ENCODE measurements at places on chromosomes 1 and 21. TPM values are rescaled to one million over a fixed set of nuclear protein-coding genes. Genes with fewer than 3 reads are reported as not detected.

- peak; percentile 65 for DNase-seq
Observed at GRCh38 chr21:42062236-42063022, 8.7 kb upstream of the UMODL1 start.

GRCh38 chr1:44112486-44112885 lies 6.1 kb upstream of the KLF17 start:
- DNase-seq = no peak

- DNase-seq = no peak
Observed at GRCh38 chr1:30748699-30749401, 8.7 kb downstream of the LAPTM5 start.

- DNase-seq = no peak
Observed at GRCh38 chr1:14067711-14068110, 367.7 kb downstream of the PRDM2 start.

GRCh38 chr1:217552339-217552951 lies 78.4 kb downstream of the GPATCH2 start:
- no peak for DNase-seq

DNA sequence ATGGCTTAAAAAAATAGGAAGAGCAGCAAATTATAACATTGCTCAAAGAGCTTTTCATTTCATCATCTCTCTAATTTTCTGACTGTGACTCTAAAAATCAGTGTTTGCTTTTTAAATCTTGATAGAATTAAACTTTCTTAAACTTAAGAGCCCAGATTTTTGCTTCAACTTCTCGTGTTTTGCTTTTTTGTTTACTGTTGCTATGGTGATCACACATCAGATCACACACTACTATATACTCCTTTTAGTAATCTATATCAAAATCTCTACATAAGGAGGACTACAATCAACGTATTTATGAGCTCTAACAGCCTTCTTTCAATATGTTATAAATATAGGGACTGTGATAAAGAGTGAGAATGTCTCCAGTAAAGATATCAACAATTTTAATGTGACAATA lies 537.3 kb downstream of the KCNT2 start:
- DNase-seq = no peak

DNA sequence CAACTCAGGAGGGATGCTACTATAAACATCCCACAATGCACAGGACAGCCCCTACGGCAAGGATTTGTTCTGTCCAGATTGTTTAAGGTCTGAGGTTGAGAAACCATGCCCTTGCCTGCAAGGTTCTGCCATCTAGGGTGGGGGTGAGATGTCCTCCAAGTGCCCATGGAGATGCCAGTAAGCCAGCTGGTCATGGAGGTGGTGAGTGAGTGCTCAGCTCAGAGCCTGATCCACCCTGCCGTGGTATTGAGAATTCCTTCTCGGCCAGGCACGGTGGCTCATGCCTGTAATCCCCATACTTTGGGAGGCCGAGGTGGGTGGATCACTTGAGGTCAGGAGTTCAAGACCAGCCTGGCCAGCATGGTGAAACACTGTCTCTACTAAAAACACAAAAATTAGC lies 13.3 kb upstream of the CTRC start:
- no peak for DNase-seq

DNA sequence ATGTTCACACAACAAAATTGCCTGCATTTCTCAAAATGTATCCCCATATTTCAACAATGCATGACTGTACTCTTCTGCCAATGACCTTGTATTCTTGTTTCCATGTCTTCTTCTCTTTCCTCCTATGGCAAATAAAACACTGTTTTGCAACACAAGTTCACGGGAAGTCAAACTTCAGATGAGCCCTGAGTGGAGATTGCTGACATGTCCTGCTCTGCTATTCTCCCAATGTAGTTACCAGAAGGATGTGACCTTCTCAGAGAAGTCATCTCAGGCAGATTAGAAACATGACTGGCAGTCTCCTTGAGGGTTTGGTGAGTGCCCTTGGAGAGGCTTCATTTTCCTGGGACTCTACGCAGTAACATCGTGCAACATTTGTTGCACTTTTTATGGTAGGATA lies 15.6 kb downstream of the FCGR2B start:
- DNase-seq = no peak

DNA sequence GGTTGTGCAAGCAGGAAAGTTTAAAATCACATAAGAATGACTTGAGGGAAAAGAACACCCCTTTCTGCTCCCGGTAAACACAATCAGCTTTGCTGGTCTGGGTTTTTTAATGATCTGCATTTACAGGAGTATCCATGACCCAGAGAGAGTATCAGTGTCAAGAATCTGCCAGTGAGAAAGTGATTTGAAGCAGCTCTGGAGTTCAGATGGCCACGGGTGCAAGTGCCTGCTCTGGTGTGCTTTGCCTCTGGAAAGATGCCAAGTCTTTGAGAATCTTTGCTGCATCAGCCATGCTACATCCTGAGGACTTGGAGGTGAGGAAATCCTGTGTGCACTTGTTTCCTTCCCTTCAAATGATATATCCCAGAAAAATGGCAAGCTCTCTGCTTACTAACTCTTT lies 18.6 kb upstream of the MYSM1 start:
- DNase-seq = no peak

DNA sequence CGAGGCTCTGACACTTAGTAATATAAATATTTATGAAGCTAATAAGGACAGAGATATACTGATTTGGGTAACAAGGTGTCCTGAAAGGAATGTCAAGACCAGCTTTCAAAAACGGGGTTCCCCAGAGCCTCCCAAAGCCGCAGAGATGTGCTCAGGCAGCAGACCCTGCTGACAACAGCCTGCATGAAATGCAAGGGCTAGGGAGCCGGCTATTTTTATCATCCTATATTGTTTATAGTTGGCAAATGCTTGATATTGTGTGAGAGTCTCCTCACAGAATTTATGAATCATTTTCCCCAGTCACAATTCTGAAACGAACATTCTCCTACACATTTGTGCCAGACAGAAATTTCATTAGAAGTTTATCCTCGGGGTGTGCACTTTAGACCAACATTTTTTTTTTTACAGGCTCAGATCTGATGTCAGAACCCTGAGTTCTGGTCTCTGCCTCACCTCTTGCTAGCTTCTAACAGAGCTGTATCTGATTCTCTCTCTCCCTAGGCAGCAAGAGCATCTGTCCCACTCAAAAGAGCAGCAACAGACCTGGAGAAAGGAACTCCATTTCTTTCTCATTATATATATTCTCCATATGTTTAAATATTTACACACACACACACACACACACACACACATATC lies 302.3 kb upstream of the PLD5 start:
- no peak for DNase-seq

DNA sequence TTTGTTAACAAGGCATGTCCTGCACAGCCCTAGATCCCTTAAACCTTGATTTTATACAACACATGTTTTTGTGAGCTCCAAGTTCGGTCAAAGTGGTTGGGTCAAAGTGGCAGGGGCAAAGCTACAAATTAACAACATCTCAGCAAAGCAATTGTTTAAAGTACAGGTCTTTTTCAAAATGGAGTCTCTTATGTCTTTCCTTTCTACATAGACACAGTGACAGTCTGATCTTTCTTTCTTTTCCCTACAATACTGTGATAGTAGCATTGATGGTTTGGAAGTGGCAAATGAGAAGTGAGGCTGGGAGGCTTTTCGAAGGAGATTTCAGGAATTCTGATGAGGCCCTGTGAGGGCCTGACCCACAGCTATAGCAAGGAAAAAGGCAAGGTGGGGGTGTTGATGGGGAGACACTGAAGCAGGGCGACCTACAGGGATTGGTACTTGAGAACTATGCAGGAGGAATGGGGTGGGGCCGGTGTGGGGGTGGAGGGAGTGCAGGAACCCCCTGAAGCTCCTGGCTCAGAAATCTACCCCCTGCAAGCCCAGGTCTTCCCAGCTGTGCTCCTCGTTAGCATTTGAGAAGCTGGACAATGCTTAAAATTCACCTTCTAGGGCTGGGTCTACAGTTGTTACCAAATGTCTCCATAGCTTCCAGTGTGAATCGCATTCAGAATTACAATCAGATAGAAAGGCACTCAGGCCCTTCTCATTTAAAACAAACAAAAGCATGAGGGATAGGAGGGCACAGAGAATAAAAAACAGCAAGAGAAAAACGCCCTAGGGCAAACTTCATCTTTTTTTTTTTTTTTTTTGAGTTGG lies 102.6 kb upstream of the PPM1J start:
- DNase-seq = no peak

DNA sequence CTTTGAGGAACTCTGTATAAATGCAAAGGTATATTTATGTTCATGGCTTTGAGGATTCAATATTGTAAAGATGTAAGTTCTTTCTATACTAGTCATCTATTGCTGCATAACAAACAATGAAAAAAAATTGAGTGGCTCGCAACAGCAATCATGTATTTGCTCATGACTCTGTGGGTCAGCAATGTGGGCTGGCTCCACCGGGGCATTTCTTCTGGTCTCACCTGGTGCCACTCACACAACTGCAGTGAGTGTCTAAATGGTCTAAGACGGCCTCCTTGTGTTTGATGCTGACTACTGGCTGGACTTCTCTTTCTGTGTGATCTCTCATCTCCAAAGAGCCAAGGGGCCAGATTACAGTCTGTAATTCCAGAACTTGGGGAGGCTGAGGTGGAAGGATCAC lies 45.1 kb upstream of the EXO1 start:
- no peak for DNase-seq

DNA sequence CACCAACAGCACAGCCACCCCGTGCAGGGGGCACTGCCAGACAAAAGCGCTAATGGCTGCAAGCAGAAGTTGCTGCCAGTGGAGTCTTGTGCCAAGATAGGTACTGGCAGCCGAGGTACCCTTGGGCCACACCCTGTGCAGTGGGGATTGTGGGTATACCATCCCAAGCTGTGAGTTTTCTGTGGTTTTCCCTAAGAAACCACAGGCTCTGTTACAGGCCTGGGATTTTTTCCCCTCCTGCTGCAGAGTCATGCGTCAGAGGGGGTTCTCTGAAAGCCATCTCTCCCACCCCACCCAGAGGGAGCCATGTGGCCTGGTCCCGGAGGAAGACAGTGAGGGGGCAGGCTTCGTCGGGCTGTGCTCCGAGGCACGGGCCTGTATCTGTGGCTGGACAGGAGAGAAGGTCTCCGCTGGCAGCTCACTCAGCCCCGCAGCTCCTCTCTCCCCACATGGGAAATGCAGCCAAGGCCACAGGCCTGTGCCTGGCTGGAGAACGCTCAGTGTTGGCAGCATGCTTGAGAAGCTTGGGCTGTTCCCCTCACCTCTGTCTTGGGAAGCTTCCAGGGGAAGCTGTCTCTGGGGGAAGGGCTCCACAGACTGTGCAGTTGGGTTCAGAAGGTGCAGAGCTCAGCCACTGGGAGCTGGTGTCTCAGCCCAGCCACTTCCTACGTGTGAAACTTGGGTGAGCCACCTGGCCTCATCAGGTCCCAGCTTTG lies 42.5 kb downstream of the NEK2 start:
- DNase-seq = peak; percentile 77

Gene SHE
- 20.2 TPM for total RNA-seq

Gene FAM131C
- not detected for total RNA-seq

Gene SPRR2A
- total RNA-seq = not detected

Gene CCDC181
- total RNA-seq = 0.97 TPM

Gene RXFP4
- not detected for total RNA-seq

Gene PTGS2
- 17.0 TPM for total RNA-seq

Gene TNN
- total RNA-seq = 0.30 TPM
